Skin of body (tissue), 3 donors: ENCODE measurements at places on chromosomes 3 and 15. TPM values are rescaled to one million over a fixed set of nuclear protein-coding genes. Genes with fewer than 3 reads are reported as not detected.

The TPRG1 gene
- 9.6 TPM for total RNA-seq

DNA sequence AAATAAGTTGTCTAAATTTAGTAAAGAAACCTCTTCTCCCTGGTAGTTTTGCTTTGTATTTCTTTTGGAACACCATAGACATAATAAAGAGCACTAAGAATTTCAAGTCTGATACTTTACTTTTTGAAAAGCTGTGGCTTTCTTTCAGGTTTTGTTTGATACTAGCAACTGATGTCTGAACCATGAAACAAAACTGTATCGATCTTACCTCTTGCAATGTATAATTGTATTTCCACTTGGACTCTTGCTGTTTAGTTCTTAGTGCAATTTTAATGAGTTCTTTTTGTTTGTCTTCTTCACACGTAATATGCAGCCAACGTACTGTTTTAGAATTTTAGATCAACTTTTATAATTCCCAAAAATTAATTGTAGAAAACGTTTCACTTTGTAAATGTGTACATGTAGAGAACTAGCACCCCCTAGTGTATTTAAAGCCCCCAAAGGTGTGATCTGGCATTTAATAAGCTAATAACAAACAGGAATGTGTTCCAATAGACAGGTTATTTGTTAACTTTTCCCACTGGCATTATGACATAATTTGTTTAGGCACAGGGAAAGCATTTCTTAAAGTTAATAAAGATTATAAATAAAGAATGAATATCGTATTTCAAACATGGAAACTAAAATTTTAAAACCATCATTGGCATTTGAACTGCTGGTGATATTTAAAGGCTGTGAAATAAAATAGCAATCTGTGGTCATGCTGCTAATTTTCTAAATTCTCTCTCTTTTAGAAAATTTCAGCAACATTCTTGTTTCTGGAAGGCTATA, 289.1 kb upstream of the DNAJC19 start:
- DNase-seq = no peak

- no peak for DNase-seq
Observed at GRCh38 chr3:111373861-111374260, 168.1 kb upstream of the CD96 start.

DNA sequence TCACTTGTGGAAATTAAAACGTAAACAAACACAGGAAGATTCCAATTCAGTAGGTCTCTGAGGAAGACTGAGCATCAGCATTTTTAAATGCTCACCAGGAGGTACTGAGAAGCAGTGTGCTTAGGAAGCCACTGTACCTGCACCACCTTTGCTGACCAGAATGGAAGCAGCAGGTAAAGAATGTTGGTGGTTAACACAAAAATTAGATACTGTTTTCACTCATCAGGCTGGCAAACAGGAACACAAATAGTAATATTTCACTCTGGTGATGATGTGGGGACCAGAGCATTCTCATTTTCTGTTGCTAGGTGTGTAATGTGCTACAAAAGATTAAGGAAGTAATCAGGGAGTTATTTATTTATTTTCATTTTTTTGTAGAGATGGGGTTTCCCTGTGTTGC, 29.9 kb upstream of the GHSR start:
- DNase-seq = no peak

DNA sequence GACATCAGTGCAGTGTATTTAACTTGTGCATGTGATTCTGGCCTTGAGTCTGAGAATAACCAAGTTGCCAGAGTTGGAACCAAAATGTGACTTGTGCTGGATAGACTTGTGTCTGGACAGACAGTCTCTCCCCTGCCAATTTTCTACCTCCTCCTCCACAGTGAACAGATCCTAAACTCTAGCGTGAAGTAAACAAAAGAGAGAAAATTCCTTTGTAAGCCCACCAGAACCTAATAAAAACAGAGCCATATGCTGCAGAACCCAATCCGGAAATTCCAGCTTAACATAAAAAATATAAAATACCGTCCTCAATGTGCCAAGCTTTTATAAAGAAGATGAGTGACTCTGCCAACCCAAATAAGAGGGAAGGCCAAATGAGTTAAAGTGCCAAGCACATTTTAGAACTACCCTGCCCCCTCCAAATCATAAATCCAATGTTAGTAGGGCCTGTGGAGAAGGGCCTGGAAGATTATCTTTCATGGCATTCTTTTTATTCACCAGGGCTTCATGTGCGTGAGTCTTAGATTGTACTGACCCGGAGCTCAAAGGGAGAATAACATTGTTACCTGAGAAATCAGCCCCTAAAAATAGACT, 344.6 kb upstream of the PROK2 start:
- DNase-seq = no peak

DNA sequence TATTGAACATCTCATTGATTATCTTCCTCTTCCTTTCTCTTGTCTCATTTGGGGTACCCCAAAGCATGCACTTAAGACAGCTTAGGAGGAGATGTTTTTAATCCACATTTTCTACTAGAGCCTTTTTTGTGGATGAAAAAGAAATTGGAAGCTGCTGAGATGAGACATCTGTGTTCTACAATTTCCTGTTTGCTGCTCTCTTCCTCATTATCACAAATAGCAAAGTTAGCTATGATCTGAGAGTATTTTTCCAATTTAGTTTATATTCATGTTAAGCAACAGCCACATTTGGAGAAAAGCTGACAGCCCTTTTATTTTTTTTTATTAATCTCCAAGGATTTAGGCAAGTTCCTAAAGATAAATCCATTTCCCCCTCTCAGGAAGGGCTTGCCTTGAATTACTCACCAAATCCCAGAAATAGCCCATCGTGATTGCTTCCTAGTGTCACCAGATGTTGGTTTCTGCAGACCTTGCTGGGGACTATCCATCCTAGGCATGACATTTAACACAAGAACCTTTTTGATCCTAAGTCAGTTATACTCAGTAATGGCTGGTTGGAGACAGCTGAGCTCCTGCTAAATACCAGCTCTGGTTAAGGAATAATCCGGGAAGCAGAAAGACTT, 70.8 kb upstream of the FILIP1L start:
- peak; percentile 91 for DNase-seq

DNA sequence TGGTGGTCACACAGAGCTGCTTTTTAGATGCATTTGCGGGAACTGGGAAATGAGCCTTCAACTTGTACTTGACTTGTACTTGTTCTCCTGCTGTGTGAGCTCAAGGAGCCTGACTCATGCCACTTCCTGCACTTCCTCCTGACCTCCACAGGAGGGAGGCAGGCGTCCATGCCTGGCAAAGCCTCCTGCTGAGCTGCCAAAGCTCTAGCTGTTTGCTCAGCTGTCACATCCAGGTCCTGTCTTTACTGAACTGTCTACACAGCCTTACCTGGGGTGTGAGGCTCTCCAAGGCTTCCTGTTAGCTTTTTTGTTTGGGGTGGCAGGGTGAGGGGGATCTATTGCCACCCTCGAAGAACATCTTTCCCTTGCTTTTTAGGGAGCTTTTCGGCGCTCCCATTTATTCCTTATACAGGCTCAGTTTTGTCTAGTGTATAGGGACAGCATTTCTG, 6.4 kb downstream of the THPO start:
- peak; percentile 78 for DNase-seq

The GOLGA6A gene
- 0.89 TPM for total RNA-seq
